ENCODE measurements at places on chromosomes 16 and 17.

GRCh38 chr17:4887581-4887980 lies 11.8 kb upstream of the C17orf107 start:
- no peak for DNase-seq

DNA sequence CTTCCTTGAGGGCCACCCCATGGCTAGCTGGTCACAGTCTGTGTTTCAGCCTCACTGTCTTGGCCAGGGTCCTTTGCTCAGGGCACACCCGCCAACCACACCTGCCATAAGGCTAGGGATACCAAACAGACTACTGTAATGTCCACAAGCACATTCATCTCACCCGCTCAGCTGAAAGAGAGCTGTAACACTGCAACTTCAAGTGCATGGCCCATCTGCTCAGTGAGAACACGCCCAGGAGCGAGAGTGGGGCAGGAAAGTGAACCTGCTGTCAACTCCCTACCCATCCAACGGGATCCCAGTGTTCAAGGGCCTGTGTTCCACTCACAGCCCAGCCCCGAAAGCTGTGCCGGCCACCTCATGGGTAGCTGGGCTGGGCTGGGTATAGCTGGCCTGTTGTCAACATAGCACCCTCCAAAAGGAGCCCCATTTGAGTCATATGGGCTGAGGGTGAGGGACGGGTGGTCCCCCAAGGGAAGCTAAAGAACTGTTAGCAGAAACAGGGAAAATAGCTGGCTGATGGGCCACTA lies 55.7 kb downstream of the SCNN1B start:
- no peak for DNase-seq

- DNase-seq, result no peak
These were observed 180.0 kb downstream of the TOX3 start for GRCh38 chr16:52366983-52367382.

- DNase-seq, result no peak
These were observed 5.0 kb upstream of the TNFRSF13B start for GRCh38 chr17:16976725-16977550.

DNA sequence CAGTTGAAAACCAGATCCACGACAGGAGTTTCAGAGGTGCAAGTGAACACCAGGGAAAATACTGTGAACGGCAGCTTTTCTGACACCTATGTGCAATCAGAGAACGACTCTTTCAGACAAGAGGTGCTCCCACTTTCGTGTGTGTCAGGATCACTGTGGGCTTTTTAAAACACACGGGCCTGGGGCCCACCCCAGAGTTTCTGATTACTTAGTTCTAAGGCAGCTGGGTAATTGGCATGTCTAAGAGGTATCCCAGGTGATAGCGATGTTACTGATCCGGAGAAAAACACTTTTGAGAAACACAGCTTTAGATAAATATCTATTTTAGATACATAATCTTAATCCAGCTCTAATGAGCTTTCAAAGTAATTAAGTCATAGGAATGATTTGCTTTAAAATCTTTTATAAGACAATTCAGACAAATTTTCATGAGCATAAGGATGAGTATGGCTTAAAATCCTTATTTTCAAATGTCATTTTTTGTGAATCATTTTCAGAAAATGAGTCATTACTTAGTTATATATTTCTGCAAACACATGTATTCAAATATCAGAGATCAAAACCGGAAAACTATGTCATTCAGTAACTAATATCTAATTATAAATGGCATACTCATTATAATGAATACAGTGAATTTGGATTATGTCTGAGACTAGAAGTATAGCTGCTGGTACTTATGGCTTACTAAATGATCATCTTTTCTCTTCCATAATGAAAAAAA lies 217.9 kb upstream of the PSMD7 start:
- DNase-seq, result no peak

GRCh38 chr16:82241469-82242052 lies 71.5 kb upstream of the MPHOSPH6 start:
- DNase-seq, result no peak

- DNase-seq, result peak; percentile 56
These were observed at the start of gene NKD1 for GRCh38 chr16:50548125-50548908. Gene NKD1, plus strand, starts transcription at chr16:50548396. Its CDS starts 158 bp downstream, at chr16:50548554.

- DNase-seq, result no peak
These were observed 64.4 kb upstream of the RASL10B start for GRCh38 chr17:35666967-35667532.

- no peak for DNase-seq
These were observed 10.6 kb downstream of the CNTD1 start for GRCh38 chr17:42809250-42809649.

DNA sequence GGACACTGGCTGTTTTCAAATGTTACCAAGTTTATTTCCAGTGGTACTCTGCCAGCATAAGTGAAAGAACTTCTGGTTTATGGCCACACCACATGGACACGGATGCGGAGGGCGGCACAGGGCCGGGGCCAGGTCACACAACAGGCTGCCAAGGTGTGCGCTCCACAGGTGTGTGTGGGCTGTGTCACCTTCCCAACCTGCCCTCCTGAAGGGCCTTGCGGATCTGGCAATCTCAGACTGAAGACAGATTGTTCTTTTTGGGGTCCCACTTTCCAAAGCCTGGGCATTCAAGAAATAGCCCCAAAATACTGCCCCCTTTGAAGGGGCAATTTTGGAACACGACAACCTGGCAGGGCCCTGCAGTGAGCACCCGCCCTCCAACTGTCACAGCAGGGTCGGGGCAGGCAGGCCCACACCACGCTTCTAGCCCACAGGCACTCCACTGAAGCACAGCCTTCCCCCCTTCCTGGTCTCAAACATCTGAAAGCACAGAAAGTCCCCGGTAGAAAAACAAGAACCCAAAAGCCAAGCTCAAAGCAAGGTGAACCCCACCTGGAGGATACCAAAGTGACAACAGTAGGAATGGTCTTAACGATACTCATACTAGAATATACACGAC lies 3.5 kb downstream of the CSNK1D start:
- DNase-seq, result no peak

DNA sequence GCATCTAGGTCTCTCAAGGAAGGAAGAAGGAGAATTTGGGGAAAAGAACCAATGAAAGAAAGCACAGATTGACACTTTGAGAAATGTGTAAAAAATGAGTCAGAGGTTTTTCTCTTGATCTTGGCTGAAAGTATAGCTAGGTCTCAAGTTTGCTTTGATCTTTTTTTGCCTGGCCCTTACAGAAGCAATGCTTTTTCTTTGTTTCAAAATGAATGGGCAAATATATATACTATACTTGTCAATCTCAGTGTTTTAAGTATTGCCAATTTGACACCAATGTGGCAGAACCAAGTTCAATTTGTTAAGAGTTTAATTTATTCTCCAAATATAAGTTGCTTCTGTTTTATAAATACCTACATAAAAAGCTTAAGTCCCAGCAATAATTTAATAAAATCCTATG lies 119.6 kb downstream of the PPM1E start:
- DNase-seq, result no peak

DNA sequence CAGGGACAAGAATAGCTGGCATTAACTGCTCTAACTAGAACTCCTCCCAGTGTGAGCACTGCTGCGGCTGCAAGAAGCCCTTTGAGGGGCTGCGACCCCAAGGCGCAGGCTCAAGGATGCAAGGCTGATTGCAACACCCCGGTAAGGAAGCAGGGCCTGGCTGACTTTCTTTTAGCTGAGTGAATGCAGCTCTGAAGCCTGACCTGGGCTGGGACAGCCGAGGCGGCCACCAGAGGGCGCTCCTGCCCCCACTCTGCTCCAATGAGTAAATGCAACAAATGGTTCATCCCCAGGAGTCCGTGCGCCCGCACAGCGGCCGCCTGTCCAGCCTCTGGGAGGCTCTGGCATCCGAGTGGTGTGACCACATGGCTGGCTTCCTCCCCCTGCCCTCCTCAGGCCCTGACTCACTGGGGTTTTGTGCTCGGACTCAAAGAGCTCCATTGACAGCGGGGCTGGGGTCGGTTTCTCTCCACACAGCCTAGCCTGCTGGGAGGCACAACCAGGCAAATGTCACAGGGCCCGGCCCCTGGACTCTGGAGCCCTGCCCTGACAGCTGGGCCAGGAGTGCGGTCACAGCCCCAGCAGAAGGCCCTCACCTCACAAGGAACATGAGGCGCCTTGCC lies at the start of gene SMIM5:
SMIM5 (plus strand) TSS at position 572 of the 623 bp plus-strand sequence. CDS start 6,768 bp downstream, outside the sequence.
- DNase-seq, result peak; percentile 83

- no peak for DNase-seq
These were observed 1.2 kb upstream of the GPT2 start for GRCh38 chr16:46882940-46883307.

GRCh38 chr16:50395763-50396710 lies 27.2 kb upstream of the BRD7 start:
- no peak for DNase-seq

- DNase-seq, result no peak
These were observed 37.8 kb downstream of the KLHDC4 start for GRCh38 chr16:87728026-87728425.

- DNase-seq, result no peak
These were observed 637 bp downstream of the PLCG2 start for GRCh38 chr16:81779536-81780320.

- no peak for DNase-seq
These were observed 22.8 kb upstream of the ACSM2B start for GRCh38 chr16:20598832-20599469.

DNA sequence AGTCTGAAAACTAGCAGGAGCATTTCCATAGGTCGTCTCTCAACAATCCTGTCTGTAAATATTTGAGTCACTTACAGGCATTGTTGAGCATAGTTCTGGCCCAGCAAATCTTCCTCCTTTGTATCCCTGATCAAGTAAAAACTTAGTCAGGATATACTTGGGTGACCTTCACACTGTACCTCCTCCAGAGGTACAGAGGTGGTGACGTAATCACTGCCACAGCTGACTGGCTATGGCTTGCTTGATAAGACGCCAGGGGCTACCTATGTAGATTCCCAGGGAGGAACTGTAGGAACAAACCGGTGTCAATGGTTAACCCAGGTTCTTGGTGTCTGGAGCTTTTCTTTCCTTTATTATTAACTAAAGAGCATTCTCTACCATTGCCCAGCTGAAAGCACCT lies at the start of gene KCNJ16:
KCNJ16 (plus strand) TSS at position 270 of the 400 bp plus-strand sequence. CDS start 56,863 bp downstream, outside the sequence.
- DNase-seq, result no peak

GRCh38 chr16:2596747-2597559 lies 59.1 kb downstream of the PDPK1 start:
- no peak for DNase-seq

DNA sequence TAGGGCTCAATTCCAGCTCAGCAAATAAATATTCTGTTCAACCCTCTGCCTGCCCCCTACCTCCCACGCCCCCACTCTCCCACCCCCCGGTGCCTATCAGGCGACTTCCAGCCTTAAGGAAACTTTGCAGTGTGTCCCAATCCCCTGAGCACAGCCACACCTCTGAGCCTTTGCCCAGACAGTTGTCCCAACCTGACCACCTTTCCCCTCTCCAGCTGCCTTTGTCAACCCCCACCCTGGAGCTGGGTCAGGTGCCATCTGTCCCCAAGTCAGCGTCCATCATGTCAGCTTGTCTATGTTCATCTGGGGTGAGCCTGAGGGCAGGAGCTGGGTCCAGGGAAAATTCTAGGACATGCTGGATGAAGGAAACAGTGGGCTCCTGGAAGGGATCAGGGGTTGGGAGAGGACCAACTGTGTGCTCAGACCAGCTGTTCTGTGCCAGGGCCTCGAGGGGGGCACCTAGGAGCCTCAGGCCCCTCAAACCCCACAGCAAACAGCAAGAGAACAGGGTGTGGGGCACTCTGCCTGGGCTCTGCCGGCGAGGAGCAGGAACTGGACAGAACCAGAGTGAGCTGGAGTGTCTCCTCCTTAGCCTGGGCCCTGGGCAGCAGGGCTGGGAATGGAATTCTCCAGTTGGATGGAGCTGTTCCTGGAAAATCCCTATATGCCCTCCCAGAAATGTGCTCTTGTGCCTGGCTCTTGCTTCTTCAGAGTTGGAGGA lies 17.8 kb downstream of the CDH16 start:
- DNase-seq, result no peak

DNA sequence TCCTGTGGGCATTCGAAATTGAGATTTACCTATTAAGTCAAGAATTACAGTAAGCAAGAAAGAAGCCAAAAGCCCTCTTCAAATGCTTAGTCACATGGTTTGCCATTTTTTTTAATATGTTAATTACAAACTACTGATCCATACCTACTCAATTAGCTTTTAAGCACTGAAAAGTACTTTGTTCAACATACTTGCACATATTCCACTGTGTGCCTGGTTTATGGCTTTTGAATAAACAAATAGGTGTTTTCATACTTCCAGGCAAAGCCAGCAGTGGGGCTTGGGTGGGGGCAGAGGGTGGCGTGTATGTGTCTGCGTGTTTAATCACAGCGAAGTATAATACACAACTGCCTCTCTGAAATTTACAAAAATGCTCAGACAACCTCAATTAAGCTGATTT lies 51.4 kb downstream of the GAS7 start:
- DNase-seq, result no peak

GRCh38 chr17:65718601-65719000 lies 157.2 kb upstream of the AXIN2 start:
- DNase-seq, result no peak

GRCh38 chr17:82228278-82228841 lies 482 bp upstream of the SLC16A3 start:
- no peak for DNase-seq

DNA sequence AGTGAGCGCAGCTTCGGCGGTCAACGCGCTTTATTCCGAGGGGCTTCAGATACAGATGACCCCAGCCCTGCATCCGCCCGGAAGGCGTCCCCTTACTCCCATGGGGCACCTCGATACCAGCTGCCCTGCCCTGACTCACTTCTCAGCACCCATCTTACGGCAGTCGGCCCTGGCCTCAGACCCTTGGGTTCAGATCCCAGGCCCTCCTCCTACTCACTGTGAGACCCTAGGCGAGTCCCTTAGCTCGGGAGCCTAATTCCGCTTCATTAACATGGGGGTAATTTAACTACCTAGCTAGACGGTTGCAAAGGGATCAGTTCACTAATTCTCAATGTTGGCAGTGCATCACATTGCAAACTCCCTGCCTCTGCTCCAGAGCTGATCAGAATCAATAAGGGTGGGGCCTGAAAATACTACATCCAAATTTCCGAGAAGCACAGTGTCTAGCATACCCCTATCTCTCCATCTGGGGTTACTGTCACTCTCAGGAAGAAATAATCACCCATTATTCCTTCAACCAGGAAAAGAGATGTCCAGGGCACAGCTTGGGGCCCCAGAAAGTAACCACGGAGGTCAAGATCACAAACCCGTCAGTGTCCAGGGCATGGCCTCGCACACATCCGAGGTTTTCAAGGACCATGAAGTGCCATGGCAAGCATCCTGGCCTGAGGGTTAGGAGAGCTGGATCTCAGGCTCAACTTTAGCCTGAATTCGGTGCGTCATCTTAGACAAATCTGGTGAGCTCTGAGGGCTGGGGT lies 415 bp upstream of the FLOT2 start:
- DNase-seq, result no peak

GRCh38 chr17:62627904-62628633 lies 599 bp downstream of the MRC2 start:
- peak; percentile 51 for DNase-seq

GRCh38 chr17:46910179-46910927 lies 12.6 kb upstream of the GOSR2 start:
- DNase-seq, result no peak

- DNase-seq, result no peak
These were observed 30.0 kb downstream of the IL21R start for GRCh38 chr16:27431773-27432532.

DNA sequence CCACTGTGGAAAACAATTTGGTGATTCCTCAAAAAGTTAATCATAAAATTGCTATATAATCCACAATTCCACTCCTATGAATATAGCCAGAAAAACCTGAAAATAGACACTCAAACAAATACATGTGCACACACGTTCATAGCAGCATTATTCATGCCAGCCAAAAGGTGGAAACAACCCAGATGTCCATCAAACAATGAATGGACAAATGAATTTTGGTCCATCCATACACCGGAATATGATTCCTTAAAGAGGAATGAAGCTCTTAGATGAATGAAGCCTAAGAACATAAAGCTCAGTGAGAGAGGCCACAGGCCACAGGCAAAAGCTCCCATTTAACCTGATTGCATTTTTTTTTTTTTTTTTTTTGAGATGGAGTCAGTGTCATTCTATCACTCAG lies 114.6 kb upstream of the TNRC6C start:
- DNase-seq, result no peak
